Hematopoietic multipotent progenitor cell treated with erythropoietin and hydrocortisone succinate and interleukin-3 and kit ligand, for 17 days (in vitro differentiated cells): ENCODE measurements at places on chromosomes 11 and 22.
A peak's percentile ranks its signal among the peaks of the same experiment; 100 is the strongest.

- DNase-seq: no peak
Observed at GRCh38 chr11:57787920-57788702, 26.5 kb downstream of the CTNND1 start.

- no peak for DNase-seq
Observed at GRCh38 chr11:7905961-7906429, 25.1 kb downstream of the OR10A6 start.

DNA sequence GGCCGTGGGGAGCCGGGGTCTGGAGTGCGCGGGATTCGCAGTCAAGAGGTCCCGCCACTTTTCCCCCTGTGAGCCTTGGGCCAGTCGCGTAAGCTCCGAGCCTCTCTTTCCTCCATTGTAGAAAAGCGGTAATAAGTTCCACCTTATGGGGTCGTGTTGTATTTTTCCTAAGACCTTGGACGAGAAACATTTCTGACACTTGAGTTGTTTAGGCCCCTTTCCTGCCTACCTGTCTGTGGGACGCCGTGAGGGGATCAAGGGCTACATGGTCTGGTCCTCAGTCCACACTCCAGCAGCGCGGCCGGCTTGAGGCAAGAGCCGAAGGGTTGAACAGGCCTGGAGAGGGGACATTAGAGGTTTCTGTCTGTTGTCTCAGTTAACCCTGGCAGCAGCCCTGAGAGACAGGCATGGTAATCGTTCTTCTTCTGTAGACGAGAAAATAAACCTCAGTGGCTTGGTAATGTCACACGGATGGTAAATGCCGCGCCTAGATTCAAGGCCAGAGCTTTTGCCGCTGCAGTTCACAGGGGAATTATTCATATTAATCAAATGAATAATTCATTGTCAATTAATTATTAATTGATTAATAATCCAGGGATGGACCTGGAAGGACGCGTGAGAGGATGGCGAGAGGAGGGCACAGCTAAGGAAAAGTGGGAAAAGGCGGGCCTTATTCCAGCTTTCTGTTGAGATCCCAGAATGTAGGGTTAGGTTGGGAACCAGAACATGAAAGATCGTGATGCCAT, 545 bp downstream of the FEN1 start:
- DNase-seq: no peak

- DNase-seq: no peak
Observed at GRCh38 chr11:117944554-117944953, 15.4 kb upstream of the TMPRSS13 start.

DNA sequence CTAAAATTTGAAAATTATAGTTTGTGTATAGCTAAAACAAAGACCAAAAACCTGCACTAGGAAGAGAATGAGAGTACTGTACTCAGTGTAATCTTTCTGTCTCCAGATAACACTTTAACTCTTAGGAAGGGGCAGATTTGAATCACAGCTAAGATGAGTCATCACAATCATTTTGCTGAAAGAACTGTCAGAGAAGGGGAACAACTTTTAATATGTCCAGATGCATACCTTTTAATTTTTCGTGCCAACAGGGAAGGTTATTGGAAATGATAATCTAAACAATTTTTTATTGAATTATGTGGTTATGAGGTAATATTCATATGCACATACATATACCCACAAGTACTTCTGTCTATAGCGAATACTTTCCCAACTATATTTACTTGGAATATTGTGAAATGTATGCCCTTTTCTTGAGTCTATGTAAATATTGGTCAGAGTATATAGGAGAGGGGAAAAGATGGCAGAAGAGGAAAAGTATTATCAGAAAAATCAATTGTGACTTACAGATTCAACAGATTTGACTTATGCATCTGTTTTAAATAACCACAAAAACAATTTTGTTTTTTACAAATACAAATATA, 51.1 kb upstream of the MUC15 start:
- DNase-seq: no peak

- no peak for DNase-seq
Observed at GRCh38 chr22:44505796-44506354, 7.8 kb upstream of the RTL6 start.

DNA sequence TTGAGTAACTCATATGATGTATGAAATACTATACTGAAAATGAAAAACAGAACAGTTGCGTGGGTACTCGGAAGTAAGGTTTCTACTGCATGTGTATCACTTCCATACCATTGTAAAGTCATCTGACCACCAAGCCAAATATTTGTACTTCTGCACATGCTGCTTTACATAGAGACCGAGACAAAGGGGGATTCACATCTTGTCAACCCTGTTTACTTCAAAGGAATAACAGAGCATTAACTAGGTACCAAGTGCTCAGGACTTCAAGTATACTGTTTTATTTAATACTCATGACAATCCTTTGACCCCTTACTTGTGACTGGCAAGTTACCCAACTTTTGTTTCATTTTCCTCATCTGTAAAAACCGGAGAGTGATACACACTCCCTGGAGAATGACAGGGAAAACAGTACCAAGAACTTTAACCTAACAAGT, 9.9 kb downstream of the MAPK1 start:
- DNase-seq: peak; percentile 9

DNA sequence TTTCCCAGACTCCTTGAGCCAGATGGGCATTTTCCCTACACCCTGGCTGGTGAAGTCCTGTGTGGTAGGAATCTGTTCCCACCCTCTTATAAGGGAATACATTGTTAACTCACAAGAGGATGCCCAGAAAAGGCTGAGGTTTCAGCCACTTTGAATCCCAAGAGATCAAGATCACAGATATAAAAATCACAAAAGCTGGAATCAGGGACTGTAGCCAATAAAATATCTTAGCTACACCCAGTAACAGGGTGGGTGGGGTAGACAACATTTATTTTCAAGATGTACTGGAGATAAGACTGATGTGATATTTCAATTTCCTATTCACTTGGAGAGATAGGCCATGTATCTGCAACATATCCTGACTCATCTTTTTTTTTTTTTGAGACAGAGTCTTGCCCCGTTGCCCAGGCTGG, 50.3 kb downstream of the COPB1 start:
- no peak for DNase-seq

GRCh38 chr11:33266393-33267215, 9.4 kb downstream of the HIPK3 start:
- no peak for DNase-seq

DNA sequence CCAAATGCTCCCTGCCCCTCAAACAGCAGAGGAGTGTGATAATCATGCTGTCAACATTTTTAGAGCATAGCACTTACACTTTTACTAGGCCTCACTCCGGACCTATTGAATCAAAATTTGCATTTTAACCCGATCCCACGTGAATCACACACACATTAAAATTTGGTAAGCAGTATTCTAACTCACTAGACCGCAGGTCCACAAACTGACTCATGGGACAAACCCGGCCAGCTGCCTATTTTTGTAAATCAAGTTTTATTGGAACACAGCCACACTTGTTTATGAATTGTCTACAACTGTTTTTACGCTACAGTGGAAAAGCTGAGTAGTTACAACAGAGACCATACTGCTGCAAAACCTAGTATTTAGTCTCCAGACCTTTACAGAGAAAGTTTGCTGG, 43.3 kb downstream of the SNX19 start:
- no peak for DNase-seq

GRCh38 chr22:27041745-27042310, 384.4 kb downstream of the MIAT start:
- DNase-seq: no peak

GRCh38 chr11:9814108-9814507, 150.2 kb downstream of the SWAP70 start:
- DNase-seq: no peak

- no peak for DNase-seq
Observed at GRCh38 chr11:90465553-90465952, 242.7 kb upstream of the CHORDC1 start.

GRCh38 chr22:47419239-47419638, 656.8 kb downstream of the TBC1D22A start:
- no peak for DNase-seq

DNA sequence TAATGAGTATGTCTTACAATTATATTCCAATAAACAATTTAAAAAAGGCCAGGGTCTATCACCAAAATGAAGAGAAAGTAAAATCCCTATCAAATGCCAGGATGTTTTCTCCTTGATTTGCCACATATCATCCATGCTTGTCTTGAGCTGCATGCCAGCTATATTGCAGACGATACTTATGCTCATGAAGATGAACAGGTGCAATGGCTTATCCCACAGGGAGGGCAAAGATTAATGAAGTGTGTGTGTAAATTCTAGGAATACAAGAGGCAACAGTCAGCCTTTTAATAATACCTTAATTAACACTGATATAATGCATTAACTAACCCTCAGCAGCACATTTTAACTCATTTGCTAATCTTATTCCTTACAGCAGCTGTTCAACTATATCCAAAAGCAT, 850.5 kb downstream of the KCNA4 start:
- no peak for DNase-seq

GRCh38 chr11:97610000-97610399, 1220.2 kb downstream of the JRKL start:
- no peak for DNase-seq

GRCh38 chr11:121439337-121439736, 12.8 kb upstream of the SORL1 start:
- no peak for DNase-seq

DNA sequence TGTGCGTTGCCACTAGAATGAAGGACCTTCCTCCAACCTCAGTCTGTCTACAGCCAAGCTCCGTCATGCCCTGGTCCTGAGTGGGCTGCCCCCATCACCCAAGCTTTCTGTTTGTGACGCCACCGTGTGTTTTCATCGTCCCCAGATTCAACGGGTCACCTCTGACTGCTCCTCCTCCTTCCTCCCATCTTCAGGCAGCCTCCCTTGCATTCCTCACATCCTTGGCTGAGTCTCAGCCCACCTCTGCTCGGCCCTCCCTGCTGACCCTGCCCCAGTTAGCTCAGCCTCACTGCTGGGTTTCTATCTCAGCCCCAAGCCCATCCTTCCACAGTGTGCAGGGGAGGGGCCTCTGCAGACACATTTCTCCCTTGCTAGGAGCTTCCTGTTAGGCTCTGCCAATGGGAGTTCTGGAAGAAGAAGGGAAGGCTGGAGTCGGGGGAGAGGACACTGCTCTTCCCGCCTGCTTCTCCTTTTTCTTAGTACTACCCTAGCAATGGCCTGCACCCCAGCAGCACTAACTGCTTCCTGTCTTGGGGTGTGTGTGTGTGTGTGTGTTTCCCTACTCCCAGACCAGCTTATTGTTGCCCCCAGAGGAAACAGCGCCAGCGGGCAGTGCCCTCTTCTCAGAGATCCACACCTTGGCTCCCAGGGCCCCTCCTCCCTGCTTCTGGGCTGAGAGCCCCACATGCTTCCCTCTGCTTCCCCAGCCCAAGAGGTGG, 5.2 kb downstream of the IFT27 start:
- no peak for DNase-seq

DNA sequence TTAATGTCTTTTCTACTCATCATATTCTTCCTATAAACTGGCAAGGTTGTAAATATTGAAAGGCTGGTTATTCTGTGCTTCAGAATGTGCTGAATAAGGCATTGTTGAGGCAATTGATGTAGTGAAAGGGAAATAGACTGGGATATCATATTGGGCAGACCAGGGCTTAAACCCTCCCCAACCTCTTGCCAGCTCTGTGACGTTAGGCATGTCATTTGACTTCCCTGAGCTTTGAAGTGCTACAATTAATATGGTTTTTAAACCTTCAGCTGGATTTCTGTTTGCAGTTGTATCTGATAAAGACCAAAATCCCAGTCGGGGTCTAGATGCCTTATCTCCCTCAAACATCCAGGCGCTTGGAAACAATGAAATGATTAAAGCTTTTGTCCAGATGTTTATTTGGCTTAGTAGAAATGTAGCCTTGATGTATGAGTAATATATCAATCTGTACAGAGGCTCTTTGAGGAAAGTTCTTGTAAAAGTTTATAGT, 208.1 kb downstream of the DBX1 start:
- DNase-seq: no peak

- DNase-seq: no peak
Observed at GRCh38 chr11:19890308-19890707, 177.7 kb downstream of the NAV2 start.
